Activated effector memory CD4-positive, alpha-beta T cell treated with Interleukin-2 at 50 U/mL for 16 hours (primary cell): ENCODE measurements at places on chromosomes 2 and 18.

DNA sequence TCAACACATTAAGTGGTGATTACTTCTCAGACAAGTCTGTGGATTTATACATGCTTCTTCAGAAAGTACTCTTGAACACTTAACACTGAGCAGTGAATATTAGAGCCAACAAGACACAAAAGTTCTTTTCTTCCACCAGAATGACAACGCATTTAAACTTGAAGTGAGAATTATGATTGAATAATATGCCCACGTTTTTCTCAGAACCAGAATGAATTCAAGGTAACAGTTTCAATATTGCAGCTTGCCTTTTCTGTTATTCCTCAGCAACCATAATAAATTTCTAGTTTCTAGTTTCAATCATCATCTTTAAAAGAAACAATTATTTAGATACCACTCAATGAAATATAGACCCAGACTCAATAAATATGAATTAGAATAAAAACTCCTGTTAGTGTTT lies 547.0 kb downstream of the NUP35 start:
- no peak for DNase-seq

DNA sequence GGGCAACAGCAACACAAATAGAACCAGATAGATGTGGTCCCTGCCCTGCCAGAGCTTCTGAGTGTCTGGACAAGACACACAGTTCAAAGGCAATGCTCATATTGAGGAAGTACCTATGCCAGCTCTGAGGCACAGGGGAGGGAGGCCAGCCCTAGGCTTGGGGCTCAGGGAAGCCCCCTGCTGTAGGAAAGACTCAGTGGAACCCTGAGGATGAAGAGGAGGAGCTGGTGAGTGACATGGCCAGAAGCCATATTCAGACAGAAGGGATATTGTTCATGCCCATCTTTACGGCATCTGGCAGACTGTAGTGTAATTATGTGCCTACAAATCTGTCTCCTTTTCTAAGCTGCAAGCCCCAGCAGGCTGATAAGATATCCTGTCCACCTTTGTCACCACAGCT lies 8.8 kb downstream of the SIGLEC15 start:
- no peak for DNase-seq

DNA sequence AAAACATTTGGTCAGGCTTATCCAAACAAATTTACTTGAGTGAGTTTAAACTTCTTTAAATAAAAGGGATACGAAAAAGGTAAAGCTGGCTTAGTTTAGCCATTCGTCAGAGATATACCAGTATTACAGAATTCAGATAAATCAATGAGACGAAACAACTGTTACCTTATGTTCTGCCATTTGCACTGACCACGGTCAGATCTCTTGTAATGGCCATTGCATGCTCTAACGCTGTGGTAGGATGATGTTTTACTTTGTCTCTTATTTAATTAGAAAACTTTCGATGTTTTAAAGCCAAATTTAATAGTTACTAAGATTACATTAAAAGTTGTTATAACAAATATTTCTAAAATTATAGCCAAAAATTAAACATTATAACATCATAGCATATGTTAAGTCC lies 1.5 kb downstream of the C18orf54 start:
- no peak for DNase-seq

GRCh38 chr2:216245391-216245975 lies 126.8 kb downstream of the MARCHF4 start:
- DNase-seq = no peak

GRCh38 chr18:10234912-10235660 lies 219.3 kb upstream of the APCDD1 start:
- DNase-seq = no peak

DNA sequence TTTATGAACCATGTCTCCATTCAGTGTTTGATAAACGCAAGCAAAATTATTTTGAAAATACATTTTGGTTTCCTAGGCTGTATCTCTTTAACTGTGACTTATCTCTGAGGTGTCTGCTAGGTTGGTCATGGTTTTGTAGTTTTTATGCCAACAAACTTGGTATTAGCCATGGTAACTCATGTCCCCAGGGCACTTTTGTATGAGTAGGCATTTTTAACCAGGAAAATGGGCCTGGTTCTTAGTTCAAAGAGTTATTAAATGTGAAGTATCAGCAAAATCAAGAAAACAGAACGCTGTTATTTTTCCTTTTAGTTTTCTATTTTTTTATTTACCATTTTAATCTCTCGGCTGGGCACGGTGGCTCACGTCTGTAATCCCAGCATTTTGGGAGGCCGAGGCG lies 179.3 kb upstream of the LHCGR start:
- no peak for DNase-seq
